ENCODE measurements at places on chromosomes 1 and 21.

DNA sequence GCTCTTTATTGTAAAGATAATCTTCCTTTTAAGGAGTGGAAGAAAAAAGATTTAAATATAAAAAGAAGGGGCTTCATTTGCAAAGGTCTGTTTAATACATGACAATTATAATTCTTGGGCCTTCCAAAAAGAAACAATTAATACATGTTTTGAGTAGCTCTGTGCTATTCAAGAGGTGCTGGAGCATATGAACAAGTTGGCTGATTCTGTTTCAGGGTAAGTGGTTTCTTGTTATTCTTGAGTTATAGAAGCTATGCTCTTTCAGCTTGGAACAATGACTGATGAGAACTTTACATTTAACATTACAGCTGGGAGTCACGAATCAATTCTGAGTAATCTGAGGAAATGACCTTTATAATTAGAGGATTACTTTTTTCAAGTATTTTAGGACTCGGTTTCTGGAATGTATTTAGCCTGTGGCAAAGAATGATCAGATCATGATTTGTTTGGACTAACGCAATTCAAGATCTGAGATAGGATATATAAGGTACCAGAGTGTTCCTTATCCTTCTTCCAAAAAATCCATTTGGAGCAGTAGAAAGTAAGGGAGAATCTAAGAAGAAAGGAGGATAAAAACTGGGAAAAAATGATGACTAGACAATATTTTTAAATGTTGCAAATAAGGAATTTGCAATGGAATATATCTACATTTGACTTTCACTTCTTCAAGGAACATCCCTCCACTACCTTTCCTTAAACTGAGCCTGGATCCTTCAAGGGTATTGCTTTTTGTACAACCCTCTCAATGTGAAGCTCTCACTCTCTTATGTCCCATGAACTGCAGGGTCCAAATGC is 77.1 kb upstream of the KCTD3 start:
- no peak for DNase-seq

- DNase-seq, result no peak
Measured at GRCh38 chr1:39788426-39788757, 273 bp downstream of the BMP8B start.

- DNase-seq, result no peak
Measured at GRCh38 chr1:234980291-234980644, 148.4 kb downstream of the TOMM20 start.

DNA sequence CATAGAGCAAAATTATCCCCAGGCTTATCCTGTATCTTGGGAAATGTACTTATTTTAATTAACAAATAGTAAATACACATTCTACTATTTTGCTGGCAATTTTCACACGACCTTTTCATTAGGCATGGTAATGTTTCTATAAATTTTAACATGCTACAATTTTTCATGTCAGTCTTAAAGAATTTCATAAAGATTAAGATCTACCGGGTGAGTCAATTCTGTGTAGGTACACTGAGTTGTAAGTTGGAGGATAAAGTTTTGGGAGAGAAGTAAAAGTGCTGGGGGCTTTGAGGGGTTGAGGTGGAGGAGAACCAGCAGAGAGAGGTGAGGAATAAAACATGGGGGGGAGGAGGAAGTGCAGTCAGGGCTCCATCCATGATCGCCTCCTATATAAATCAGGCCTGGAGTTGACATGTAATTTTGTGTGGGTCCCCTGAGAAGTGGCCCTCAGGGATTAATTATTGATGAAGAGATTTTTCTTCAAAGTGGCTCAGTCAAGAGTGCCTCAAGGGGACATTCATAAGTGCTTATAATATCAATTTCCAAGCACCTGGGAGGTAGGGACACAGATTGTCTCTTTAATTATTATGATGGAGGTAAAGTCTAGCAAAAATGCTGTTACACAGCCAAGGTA is 7.2 kb downstream of the DPYD start:
- DNase-seq, result no peak

DNA sequence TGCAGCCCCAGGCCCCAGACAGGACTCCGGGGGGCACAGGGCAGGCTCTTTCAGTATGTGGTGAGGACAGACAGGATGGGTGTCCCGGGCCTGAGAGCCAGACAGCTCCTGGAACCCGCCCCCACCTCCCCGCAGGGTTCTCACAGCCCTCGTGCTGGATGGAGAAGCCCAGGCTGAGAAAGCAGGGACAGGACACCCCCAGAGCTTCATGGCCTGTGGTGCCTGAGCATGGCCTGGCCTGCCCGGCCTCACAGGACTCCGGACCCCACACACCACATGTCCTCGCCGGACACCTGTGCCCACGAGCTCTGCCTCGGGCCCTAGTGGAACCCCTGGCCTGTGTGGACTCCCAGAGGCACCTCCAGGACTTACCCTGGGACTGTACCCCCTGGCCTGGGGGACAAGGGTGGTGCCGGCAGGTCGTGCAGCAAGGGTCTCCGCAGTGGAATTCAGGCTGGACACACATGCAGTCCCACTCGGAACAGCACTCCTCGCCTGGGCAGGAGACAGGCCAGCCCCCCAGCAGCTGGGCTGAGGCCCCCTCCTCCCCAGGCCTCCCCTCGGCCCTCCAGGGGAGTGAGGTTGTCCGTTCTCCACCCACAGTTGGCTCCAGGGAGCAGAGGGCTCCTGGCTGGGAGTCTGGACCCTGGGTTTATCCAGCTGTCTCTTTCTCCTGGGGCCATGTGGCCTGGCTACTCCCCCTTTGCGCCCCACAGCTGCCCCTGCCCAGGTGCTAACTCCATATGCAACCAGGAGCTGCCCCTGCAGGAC is 1.2 kb downstream of the TNFRSF18 start:
- no peak for DNase-seq

- no peak for DNase-seq
Measured at GRCh38 chr1:165898837-165899236, 71.4 kb downstream of the UCK2 start.

GRCh38 chr1:16398371-16398953 is 31.4 kb downstream of the SZRD1 start:
- no peak for DNase-seq

- DNase-seq, result peak; percentile 49
Measured at GRCh38 chr1:110196917-110197765, 13.0 kb upstream of the KCNC4 start.

GRCh38 chr1:157490467-157491165 is 61.7 kb downstream of the FCRL5 start:
- peak; percentile 33 for DNase-seq

DNA sequence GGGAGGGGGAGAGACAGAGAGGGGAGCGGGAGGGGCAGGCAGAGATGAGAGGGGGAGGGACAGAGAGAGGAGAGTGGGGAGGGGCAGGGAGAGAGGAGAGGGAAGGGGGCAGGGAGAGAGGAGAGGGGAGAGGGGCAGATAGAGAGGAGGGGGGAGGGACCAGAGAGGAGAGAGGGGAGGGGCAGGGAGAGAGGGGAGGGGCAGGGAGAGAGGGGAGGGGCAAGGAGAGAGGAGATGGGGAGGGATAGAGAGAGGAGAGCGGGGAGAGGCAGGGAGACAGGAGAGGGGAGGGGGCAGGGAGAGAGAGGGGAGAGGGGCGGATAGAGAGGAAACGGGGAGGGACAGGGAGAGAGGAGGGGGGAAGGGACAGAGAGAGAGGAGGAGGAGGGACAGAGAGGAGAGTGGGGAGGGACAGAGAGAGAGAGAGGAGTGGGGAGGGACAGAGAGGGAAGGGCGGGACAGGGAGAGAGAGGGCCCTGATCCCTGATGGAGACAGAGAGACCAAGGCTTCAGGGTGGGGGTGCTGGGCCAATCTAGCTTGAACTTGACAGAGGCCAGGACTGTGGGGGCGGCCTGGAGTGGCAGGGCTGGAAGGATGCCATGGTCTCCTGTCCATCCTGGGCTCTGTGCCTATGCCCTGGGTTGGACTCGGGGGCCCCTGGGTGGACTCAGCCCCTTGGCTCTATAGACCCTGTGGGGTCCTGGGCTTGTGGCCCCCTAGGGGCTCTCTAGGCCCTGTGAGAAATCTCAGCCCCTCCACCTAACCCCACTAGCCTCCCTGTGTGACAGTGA is 43.6 kb downstream of the DMRTB1 start:
- DNase-seq, result no peak

- no peak for DNase-seq
Measured at GRCh38 chr21:42760361-42760950, 107.0 kb downstream of the PDE9A start.

GRCh38 chr21:41926807-41927171 is 27.0 kb downstream of the C2CD2 start:
- DNase-seq, result no peak

GRCh38 chr1:39623053-39623452 is 16.4 kb downstream of the HEYL start:
- DNase-seq, result no peak

DNA sequence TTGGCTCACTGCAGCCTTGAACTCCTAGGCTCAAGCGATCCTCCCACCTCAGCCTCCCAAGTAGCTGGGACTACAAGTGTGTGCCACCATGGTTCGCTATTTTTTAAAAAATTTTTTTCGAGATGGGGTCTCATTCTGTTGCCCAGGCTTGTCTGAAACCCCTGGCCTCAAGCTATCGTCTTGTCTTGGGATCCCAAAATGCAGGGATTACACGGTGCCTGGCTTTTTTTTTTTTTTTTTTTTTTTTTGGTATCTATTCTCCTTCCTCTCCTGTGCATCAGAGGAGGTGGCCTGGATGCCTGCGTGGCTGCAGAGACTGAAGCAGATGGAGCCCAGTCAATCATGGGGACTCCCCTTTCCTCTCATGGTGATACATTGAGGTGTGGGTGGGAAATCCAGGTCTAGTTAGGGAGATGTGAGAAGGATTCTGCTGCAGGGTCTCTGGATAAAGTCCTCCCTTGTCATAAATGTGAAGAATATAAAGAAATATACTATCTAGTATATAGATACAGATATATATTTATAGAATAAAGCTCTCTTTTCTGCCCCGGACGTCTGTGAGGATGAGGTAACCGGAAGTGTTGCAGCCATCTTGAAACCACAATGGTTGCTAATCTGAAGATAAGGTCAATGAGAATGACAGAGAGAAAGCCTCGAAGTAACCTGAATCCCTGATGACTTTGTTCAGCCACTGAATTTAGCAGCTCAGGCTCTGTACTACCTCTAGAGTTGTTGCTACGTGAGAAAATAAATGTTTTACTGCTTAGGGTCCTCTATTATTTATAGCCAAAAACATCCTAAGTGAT is 19.5 kb upstream of the RGSL1 start:
- no peak for DNase-seq

DNA sequence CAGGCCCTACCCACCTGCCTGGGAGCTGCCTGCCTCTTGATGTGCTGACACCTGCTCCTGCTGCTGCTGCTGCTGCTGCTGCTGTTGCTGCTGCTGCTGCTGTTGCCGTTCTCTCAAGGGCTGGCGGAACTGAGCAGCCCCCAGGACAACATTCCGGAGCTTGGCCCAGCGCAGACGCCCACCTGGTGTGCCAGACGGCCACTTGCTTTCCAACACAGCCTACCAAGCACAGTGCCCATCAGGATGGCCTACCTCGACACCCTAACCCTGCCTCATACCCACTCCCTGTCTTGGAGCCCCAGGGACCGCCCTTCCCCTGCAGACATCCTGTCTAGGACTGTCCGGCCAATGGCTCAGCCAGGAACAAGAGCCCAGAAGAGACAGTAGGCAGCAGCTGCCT is 11.8 kb downstream of the DENND4B start:
- no peak for DNase-seq

DNA sequence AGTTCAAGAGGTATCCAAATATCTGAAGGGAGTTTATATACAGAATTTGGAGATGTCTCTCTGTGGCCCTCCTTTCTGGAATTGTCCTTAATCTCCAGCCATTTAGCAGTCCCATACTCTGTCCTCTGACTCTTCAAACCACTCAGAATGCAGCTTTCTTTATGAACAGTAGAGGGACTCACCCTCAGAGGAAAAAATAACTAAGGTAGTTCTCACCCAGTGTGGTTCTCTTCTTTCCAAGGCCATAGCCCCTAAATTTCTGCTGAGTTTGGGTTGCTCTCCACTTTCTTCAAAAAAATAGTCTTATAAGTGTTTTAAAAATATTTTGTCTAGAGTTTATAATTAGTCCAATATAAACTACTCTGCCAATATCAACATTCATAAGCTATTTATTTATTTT is 369.7 kb downstream of the MATN1 start:
- DNase-seq, result no peak

DNA sequence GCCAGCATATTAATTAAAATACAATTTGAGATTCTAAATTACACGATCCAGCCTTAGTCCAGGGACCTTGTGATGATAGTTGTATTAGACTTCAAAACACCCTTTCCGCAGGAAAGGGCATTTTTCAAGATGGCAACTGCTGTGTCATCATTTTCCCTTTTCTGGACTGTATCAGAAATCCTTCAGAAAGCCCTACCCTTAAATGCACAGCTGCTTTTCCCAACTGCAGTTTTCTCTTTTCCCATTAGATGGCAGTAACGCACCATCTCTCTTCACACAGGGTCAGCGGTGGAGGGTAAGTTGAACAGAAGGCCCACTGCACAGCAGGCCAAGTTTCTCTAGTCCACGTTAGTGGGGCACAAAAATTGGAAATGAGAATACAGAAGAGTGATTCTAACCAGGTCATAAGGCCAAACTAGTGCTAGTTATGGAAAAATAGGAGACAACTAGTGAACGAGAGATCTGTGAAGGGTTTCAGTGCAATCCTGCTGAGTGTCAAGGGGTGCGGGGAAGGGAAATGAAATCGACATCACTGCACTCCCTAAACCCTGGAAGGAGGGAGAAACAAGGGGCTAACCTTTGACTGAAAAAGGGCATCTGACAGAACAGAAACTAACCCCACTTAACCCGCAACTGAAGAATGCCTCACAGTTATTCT is 22.1 kb upstream of the TDRD10 start:
- peak; percentile 69 for DNase-seq

DNA sequence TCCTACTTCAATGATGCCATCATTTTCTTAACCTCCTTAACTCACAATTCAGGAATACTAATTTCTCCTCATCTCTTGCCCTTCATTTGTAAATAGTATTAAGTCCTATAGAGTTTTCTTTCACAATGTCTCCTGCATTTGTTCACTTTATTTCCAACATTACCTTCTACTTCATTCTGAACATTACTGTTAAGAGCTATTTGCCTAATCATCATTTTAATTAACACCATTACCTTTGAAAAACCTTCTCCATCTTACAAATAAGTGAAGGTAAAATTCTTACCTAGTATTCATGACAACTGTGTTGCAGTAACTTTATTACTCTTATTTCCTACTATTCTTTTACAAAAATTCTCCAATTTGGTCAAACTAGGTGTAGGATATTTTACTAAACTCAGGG is 137.7 kb downstream of the COQ8A start:
- DNase-seq, result no peak

DNA sequence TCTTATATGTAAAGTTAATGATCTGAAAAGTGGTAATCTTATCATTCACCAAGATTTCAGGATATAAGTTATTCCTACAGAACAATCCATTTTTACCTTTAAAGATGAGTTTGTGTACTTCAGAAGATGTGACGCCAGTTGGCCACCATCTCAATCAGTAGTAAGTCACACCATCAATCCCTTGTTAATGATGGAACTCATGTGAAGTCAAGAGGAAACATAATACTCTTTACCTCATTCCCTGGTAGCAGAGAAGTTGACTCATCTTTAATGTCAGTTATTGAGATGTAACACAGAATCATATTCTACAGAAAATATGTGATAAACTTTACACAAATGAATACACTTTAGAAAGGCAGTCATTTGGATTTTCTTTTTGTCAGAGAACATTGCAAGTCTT is 38.2 kb downstream of the MRPL39 start:
- DNase-seq, result no peak

Data from NCI-H1092 (cell line).